Cardiac fibroblast (primary cell): ENCODE measurements at places on chromosomes 12 and 14.

DNA sequence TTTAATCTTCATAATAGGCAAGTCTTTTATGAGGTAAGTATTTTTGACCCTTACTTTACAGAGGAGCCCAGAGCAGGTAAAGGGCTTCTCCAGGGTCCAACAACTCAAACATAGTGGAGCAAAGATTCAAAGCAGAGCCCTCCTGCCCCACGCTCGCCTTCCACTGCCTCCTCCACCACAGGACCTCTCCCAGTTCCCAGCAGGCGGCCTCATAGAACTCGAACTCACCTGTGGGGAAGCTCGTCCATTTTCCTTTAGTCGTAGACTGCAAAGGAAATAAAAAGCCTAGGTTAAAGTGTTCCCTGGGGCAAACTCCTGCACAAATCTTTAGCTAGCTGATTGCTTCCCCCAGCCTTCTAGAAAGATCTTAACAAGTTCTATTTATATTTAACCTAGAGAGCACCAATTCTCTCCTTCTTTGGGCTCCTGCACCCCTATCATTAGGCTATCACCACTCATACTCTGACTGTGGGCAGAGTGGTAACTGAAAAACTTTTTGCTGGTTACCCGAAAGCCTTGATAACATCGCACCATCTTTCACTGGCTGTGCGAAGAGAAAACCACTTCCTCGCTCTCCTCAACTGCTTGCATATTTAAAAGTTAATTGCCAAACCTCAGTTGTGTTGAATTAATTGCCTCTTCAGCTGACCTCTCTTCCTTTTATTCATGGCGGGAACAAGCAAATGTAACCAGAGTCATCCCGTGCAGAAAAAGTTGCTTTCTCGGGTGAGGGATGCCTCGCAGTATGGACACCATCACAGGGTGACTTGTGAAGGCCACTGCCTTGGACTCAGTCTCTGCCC lies 299.6 kb downstream of the DPF3 start:
- no peak for DNase-seq

GRCh38 chr12:50049254-50050118 lies 7.9 kb upstream of the ASIC1 start:
- DNase-seq = no peak

- DNase-seq = no peak
Observed at GRCh38 chr12:110765111-110765510, 22.4 kb upstream of the PPP1CC start.

DNA sequence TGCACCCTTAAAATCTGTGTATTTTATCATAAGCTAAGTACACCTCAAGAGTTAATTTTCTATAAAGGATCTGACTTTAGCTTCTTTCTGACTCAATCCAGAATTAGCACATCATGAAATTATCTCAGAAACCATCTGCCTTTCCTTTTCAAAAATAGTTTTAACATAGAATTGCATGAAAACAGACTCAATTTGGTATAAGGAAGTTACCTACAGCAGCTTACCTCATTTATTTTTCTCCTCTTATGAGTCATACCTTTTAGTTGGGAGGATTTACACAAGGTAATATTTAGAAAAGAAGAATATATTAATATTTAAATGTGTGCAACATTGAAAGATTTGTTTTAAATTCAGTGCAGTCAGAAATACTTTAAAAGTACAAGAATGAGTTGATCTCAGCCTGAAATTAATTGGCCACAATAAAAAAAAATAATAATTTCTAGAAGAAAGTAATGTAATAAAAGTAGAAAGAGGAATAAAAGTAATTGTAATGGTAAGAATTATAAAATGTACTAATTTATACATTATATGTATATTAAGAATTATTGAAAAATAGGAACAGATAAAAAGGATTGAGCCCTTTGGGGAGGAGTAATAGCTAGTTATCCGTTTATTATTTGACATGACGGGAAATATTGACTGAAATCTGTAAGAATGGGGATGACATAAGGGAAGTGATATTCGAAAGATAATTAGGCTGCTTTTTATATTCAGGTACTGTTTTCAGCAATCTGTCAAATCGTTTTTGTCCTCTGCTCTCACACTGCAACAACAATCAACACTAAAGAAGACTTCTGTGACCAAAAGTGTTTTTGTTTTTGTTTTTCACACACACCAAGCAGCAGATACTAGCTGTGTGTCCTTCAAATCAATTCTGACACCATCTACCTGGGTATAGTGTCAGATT lies 20.5 kb downstream of the ADAM21 start:
- DNase-seq = no peak

DNA sequence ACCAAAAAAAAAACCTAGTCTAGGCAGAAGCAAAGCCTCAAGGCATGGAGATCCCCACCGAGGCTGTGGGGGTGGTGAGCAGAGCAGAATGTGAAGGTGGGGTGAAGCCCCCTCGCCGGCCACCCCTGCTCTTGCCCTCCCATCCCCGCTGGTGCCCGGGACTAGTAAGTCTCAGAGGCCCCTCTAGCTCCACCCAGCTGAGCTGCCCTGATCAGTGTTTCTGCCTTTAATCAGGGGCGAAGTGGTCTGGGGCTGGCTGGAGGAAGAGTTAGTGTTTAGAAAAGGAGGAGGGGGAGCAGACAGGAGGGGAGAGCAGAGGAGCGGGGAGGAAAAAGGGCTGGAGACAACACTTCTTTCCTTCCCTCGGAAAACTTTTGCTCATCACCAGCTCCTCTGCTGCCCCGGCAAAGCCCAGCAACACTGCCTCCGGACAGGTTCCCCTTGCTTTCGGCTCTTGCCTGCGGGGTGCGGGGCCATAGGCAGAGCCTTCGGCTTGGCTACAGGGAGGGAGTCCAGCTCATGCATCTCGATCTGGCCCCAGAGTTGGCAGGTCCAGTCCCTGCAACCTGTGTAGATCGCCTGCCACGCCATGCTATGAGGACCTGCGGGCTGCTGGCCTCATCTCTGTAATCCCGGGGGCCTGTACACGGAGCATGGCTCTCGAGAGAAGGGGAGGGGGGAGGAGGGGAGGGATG lies 3.4 kb upstream of the DLK1 start:
- no peak for DNase-seq

- peak; percentile 47 for DNase-seq
Observed at GRCh38 chr12:53676656-53677015, 753 bp upstream of the ATP5MC2 start.

GRCh38 chr14:20456971-20457370 lies 1.9 kb downstream of the APEX1 start:
- no peak for DNase-seq

DNA sequence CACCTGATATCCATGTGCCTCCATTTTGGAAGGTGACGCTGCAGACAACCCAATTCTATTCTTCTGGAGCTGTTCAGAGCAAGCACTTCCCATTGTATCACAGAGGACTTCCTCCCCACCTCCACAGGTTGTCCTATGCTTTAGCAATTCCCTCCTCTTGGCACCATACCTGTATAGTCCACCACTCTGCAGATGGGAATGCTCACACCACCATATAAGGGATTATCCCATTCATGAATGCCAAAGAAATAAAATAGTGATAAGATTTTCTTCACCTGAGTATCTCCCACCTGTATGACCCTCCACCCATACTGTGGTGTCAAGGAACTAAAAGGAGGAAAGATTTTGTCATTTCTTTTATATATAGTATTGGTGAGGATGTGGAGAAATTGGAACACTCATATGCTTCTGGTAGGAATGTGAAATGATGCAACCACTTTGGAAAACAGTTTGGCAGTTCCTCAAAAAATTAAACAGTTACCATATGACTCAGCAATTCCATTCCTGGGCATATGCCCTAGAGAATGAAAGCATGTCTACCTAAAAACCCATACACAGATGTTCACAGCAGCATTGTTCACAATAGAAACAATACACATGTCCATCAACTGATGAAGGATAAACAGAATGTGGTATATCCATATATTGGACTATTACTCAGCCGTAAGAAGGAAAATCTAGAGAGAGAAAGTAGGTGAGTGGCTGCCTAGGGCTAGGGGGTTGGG lies 75.2 kb downstream of the FIGNL2 start:
- DNase-seq = peak; percentile 90
